ENCODE measurements at places on chromosomes 7 and 10. TPM values are rescaled to one million over a fixed set of nuclear protein-coding genes. Genes with fewer than 3 reads are reported as not detected.

Gene MSMB
- total RNA-seq: not detected

Gene RSPH10B2
- total RNA-seq: not detected

GRCh38 chr7:85974176-85974575 is 669.5 kb upstream of the GRM3 start:
- no peak for DNase-seq

DNA sequence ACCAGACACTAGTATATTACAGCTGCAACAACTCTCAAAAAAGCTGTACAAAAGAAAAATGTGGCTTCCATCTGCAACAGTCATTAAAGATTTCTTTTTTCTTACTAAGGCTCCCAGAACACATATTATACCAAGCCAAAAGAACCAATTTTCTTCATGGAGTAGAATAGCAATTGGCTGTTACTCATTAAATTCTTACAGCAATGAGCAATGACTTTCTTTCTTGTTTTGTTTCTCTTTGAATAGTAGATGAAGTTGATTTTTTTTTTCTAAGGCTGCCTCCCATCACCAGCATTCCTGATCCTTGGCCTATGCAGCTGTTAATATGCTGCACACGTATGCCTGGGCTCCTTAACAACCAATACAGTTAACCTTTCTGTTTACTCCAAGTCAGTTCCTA is 36.6 kb upstream of the SPOCK2 start:
- DNase-seq: no peak

Gene GHRHR
- not detected for total RNA-seq

Gene KCNIP2
- 1.7 TPM for total RNA-seq

GRCh38 chr10:4982764-4983226 is 19.6 kb downstream of the AKR1C1 start:
- DNase-seq: no peak

Gene HYAL4
- total RNA-seq: not detected

DNA sequence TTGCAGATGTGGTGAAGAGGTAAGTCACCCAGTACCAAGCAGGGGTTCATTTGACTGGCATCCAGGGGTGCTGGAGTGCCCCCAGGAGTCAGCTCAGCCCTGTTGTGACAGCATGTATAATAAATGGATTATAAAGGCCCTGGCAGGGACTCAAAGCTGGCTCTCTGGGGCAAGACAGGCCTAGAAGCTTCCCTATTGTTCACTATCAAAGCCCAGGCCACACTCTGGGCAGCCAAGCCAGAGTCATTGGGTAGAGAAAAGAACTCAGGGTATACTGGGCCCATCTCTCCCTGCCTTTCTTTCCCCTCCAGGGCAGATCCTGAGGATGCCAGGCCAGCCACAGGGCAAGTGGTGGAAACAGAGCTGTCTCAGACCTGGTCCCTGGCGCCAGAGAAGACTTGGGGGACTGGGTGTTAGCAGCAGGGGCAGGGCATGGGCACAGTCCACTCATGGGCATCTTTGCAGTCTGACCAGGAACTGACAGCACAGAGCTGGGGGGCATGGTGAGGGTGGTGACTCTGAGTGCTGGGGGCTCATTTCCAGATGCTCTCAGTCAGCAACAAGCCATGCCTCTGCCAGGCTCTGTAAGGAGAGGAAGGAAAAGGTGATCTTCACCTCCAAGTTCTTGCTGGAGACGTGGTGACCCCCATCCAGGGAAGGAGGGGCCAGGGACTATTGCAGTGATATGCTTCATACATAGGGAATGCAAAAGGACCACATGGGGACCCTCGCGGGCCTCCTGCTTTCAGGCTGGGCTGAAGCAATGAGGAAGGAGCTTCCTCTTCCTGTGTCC is 11.7 kb downstream of the RBP3 start:
- DNase-seq: no peak

DNA sequence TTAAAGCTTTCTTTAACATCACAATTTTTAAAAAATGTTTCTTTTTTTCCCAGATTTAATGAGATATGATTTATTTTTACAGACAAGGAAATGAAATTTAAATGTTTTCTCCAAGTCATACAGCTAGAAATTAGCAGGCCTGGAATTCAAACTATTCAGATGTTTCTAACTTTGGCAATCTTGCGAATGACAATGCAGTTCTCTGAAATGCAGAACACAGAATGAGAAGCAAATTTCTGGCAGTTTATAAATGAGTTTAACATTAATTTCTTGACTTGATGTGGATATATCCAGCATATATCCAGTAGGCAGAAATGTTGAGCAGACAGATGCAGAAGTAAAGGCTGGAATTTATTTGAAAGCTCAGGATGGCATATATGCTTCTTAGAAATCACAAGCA is 227.5 kb downstream of the THSD7A start:
- no peak for DNase-seq

- no peak for DNase-seq
Observed at GRCh38 chr7:103843689-103844480, 145.6 kb downstream of the RELN start.

Gene MNX1
- total RNA-seq: not detected

- no peak for DNase-seq
Observed at GRCh38 chr10:129259128-129259815, 207.8 kb upstream of the MGMT start.

- no peak for DNase-seq
Observed at GRCh38 chr10:34028936-34029335, 694.5 kb upstream of the NRP1 start.

DNA sequence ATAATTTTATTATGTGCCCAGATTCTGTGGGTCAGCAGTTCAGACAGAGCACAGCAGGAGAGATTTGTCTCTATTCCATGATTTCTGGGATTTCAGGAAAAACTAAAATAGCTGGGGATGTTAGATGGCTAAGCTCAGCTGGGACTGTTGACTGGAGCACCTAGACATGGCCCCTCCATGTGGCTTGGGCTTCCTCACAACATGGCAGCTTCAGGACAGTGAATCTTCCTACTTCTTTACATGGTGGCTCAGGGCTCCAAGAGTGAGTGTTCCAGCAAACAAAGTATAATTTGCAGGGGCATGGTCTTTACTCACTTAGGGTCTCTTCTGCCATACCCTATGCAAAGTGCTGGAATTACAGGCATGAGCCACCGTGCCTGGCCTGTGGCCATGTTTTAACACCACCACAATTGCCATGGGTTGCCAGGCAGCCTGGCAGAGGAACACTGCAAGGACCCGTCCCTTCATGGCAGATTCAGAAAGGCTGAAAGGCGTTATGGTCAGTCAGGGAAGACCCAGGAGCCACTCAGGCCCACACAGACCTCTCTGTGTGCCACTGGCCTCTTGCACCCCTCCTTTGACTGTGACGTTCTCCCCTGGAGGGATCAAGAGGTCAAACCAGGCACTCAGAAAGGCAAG is 50.8 kb upstream of the ZMIZ1 start:
- no peak for DNase-seq

DNA sequence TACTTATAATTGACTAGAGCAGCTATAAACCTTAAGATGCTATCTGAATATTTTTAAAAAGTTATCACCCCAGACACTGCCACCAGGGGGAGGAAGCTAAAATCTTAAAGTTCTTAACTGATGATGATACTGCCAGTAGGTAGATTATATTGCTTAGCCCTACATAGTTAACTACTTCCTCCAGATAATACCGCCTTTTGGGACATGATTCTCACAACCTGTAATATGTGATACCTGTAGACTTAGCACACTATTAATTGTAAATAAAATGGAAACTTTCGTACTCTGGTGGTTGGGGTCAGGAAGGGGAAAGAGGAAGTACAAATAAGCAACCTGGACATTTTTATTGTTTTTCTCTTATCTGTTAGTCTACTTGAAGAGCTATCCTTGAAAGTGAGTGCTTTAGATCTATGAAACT is 268.9 kb downstream of the ADK start:
- no peak for DNase-seq

- DNase-seq: no peak
Observed at GRCh38 chr7:55120074-55120473, 101.3 kb downstream of the EGFR start.

DNA sequence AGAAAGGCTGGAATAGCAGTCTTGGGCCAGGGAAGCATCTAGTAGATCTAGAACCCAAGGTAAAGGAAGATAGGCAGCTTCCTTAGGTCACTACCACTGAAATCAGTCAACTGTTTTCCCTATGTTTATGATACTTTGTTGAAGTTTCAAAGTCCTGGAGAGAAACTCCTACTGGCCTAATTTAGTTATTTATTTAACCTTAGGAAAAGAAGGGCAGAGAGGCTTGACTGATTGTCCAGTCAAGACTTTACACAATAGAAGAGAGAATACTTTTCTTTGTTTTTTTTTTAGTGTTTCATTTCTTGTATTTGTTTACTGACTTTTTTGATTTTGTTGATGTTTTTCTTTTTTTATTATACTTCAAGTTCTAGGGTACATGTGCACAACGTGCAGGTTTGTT is 138.9 kb upstream of the PHYHIPL start:
- DNase-seq: no peak

Gene SFXN2
- total RNA-seq: 4.0 TPM

DNA sequence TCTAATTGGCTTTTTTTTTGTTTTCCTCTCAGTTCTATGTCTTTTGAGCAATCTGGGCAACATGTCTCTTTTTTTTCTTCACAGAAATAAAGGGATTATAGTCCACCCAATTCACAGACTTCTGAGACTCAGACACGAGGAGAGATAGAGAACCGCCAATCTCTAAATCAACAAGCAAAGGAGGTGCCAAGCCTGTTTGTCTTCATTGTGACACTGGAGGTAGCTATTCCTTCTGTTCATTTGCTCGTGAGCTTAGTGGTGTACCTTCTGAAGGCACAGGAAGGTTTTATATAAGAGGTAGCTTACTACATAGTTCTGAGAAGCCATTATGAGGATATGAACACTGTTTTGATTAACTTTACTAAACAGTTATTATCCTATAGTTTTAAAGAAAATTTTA is 6.1 kb downstream of the EPHB6 start:
- DNase-seq: no peak

DNA sequence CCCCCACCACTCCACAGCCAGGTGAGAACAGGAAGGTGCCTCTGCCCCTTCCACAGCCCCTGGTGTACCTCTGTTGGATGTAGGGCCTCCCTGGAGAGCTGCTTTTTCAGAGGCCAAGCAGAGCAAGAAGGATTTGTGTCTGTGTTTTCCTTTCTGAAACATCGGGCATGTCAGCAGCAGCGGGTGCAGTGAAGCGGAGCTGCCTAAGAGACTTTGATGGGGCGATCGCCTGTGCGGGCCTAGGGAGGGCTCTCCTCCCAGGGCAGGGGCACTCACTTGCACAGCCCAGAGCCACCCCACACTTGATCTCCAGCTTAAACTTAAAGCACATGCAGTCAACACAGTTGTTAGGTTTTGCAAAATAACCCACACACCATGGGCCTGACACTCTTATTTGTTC is 324.7 kb downstream of the ACTR3B start:
- DNase-seq: no peak
